NCI-H748 treated with DMSO at 0.1 percent for 48 hours (cell line): ENCODE measurements at places on chromosomes 12 and 14.

- no peak for DNase-seq
Observed at GRCh38 chr12:53567961-53568808, 58.0 kb downstream of the ATF7 start.

DNA sequence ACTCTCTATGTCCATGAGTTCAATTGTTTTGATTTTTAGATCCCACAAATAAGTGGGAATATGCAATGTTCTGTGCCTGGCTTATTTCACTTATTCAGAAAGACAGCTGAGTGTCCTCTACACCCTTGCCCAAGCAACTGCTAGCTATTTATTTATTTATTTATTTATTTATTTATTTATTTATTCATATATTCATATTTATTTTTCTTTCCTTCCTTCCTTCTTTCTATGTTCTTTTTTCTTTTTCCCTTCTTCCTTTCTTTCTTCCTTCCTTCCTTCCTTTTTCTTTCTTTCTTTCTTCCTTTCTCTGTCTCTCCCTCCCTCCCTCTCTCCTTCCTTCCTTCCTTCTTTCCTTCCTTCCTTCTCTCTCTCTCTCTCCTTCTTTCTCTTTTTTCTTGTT, 563.4 kb downstream of the BCL11B start:
- DNase-seq, result no peak

DNA sequence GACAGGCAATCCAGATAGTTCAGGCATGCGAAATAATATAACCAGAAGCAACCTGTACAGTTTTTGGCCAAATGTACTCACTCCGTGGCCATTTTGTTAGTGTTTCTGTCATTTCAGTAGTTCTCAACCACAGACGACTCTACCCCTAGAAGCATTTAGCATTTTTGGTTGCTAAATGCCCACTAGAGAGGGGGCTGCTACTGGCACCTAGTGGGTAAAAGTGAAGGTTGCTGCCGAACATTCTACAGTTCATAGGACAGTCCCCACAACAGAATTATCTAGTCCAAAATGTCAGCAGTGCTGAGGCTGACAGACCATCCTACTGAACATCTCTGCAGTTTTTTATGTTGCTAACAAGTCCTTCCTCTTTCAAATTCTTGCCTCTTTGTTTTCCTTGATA, 107.4 kb downstream of the TSHR start:
- DNase-seq, result peak; percentile 12

GRCh38 chr12:40993158-40993557, 195.0 kb upstream of the PDZRN4 start:
- DNase-seq, result no peak

DNA sequence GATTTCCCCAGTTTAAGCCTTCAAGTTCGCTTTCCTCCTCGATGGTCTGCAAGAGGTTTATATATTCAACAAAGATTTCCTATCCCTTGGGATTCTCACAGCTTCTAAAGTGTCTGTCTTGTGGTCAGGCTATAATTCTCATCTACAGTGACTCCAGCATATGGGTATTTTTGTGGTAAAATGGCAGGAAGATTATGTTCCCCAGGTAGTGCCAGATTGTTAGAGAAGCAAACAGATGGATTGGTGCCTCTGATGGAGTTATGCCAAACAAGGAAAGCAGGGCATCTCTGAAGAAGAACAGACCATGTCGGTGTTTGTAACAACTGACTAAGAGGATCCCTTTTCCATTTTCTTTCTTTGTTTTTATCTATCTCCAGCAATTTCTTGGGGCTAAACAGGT, 5.5 kb upstream of the CCDC175 start:
- DNase-seq, result no peak

- peak; percentile 64 for DNase-seq
Observed at GRCh38 chr12:114662512-114663177, 21.3 kb downstream of the TBX3 start.

GRCh38 chr14:96962337-96962736, 165.2 kb downstream of the VRK1 start:
- no peak for DNase-seq

DNA sequence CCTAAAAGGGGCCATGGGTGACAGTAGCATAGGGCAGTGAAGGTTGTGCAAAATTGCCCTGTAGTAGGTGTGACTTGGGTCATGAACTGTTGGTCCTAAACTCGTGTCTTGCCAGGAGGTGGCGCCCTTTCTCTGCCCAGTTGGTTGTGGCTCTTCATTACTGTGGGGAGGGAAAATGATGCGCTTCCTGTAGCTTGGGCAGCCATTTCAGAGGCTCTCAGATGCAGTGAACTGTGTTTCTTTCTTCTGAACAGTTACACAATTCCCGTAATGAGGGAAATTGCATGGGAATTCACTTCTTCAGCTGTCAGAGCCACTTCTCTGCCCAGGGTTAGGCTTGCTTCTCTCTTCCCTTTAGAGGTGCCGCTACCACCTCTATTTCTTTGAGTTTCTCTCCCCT, 148.1 kb upstream of the NRXN3 start:
- DNase-seq, result peak; percentile 61

DNA sequence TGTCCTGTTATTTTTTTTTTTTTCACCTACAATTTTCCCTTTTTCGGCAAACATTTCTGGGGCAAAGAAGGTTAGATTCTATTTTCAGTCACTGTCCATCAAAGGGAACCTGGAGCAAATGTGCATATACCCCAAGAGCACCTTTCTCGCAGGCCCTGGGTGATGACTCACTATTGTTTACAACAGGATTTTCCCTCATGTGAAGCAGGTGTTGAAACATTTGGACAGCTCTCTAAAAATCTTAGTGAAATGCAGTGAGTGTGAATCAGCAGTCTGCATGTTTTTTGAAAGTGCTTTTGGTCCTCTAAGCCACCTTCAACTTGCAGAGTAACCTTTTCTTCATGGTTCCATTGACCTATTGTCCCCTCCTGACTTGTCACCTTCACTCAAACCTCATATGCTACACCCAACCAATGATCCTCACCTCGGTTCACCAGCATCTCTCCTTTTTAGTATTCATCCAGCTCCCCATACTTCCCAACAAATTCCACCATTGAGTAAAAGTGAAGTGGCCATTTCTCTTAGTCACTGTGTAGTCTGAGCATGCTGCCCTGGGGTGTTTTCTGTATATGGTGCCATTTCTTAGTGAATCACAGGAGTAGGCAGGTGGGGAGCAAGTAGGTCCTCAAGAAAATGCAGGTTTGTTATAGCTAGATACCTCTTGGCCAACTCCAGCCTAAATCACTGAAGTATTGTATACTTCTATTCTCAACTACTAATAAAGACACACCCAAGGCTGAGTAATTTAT, 260.2 kb downstream of the BMP4 start:
- no peak for DNase-seq

DNA sequence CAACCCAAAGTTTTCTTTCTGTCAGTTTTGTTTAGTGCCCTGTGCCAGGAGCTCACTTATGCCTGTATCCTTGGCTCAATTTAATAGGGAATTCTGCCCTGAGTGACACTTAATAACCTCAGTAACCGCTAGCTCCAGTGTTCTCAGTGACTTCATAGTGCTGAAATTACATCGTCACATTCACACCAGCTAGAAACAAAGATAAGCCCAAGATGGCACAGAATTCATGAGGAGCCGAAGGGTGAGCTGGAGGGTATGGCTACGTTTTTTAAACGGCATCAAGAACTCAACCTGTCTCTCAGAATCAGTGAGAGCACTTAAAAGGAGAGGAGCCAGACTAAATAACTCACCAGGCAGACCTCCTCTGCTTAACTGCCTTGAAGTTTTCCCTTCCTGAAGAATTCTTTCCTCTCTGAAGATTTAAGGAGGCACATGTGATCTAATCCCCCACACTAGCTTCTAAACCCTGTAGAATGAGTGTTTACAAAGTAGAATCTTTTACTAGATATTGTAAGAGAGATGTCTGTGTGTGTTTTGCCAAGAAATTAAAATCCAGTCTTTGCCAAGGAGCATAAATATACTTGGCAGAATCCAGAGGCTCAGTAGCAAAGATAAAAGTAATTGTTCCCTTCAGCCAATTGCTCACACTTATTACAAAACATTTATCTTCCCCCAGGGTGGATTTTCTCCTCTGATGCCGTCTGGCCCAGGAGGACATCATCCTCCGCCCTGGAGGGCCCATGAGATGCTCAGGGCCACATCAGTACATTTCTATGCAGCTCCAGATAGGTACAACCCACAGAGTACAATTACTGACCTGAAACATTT, 37.3 kb downstream of the PTGER2 start:
- DNase-seq, result no peak

DNA sequence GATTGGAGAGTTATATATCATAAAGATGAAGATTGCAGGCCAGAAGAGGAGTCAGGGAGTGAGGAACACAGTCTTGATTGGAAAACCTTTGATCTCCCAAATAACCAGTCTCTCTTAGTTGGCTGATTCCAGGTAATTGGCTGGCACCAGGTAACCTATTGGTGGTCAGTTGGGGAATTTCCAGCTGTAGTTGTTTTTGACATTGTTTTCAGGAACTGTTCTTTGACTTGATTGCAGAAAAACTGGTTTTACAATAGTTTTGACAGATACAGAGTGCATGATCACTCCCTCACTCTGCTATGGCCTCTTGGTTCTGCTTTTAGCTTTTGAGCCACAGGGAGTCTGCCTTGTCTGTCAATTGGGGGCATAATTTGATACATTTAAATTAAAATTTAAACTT, 71.6 kb downstream of the ZNF641 start:
- DNase-seq, result no peak

- no peak for DNase-seq
Observed at GRCh38 chr12:128727999-128728398, 95.8 kb downstream of the SLC15A4 start.

DNA sequence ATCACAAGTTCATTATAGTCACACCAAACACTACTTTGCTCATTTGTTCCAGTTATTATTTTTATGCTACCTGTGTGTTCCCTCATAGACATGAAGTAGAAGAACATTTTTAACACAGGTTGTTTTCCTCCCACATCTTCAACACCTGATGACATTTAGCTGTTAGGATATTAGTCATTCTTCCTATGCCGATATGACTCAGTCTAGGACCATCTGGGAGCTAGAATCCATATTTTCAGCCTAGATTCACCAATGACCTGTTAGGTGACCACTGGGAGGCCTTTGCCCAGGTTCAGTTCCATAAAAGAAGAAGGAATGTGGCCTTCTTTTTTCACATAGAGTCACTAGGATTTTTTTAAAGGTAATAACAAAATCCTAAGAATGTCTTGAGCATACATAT, 222.8 kb downstream of the C12orf42 start:
- no peak for DNase-seq

GRCh38 chr14:30005114-30005808, 77.6 kb upstream of the PRKD1 start:
- DNase-seq, result peak; percentile 73

DNA sequence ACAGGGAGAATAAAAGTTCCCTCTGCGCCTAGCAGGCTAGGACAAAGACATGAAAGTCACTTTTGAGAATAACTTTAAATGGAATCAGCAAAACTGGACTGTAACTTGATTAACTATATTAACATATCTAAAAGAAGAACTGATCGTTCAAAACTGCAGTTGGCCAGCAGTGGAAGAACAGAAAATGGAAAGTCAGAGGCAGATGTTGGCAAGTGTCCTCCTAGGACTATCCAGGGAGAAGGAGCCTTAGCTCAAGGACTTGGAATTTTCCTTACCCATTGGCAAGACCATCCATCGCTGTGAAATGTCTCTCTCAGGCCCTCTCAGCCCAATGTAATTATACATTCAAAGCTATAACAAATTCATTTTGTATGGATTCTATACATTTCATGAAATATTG, 419.7 kb downstream of the ATP23 start:
- DNase-seq, result no peak

- no peak for DNase-seq
Observed at GRCh38 chr12:124392667-124393413, 97.9 kb downstream of the RFLNA start.

GRCh38 chr14:74014299-74014698, 4.8 kb downstream of the ENTPD5 start:
- DNase-seq, result no peak

DNA sequence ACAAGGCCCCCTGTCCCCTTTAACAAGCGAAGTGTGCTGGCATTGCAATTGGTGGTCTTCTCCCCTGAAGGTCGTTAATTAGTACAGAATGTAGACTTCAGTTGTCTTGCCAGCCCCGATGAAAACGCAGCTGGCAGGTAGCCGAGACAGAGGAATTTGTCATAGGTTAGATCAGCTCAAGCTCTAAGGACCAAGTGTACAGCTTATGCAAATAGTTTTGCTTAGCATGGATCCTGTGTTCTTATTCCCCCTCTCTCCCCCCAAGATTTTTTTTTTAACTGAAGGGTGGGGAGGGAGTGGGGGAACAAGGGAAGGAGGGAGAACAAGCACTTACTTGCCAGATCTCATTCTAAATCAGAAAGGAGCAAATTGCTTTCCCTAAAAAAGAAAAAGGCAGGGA, 58.6 kb upstream of the PARP11 start:
- no peak for DNase-seq

GRCh38 chr14:62162998-62163589, 400.9 kb downstream of the SNAPC1 start:
- DNase-seq, result peak; percentile 73

DNA sequence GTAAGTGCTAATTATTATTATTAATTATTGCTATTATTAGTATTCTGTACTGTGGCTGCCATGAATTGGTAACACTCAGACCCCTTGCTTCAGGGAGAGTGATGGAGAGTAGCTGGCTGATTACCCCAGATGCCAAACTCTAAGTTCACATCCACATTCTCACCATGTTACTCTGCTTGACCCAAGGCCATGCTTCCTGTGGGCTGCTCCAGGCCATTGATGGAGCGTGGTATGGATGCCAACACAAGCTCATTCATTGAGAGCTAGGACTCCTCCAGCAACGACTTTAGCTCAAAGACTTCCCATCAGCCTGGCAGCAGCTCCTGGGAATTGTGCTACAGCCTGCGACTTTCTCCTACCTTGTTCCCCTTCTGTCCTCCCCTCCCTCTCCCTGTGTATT, 233.4 kb downstream of the MSRB3 start:
- no peak for DNase-seq

GRCh38 chr14:94975366-94975765, 182.0 kb downstream of the DICER1 start:
- DNase-seq, result no peak

GRCh38 chr14:99517643-99518381, 36.6 kb downstream of the CCNK start:
- no peak for DNase-seq

DNA sequence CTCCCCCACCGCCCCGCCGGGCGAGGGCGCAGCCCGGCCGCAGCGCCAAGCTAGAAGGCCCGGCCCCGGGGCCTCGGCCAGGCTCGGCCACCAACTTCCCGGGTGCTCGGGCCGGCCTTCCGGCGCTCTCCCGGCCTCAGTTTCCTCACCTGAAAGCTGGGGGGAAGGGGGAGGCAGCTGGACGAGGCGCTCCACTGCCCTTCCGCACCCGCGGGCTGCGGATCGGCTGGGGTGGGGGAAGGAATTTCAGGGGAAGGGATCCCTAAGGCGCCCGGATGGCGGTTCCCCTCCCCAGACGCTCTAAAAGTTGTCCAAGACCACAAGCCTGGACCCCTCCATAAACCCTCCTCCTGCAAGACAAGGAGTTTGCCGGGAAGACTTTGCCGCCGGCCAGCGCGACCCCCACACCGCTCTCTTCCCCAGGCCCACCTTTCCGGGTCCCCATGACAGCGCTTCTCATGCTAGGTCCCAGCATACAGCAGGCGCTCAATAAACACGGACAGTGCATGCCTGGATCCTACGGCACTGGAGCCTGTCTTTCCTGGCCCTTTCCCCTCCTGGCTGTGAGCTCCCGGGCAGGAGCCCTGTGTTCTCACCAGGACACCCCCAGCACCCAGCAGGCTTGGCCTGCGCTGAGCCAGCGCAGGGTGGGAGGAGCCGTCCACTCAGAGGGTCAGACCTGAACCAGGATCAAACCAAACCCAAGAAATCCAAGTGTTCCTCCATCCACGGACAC, 18.1 kb downstream of the BEGAIN start:
- DNase-seq, result no peak

- peak; percentile 23 for DNase-seq
Observed at GRCh38 chr14:76375484-76375883, 453 bp upstream of the ESRRB start.
